ENCODE measurements at places on chromosomes 3 and 15.

DNA sequence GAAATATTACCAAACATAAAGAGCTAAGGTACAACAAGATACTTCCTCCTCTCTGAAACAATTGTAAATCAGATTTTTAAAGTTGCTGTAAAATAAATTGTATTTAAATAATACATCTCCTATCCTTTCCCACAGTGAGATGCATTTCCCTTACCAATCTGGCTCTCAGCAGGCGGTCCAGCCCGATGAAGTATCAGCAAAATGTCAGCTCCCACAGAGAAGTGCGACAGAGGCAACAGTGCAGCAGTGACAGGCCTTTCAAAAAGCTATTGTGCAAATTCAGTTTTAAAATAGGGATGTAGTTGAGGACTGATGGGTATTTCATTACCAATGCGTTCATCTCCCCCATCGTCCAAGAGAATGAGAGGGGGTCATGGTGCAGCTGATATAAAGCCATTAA is 733.2 kb upstream of the GOLIM4 start:
- DNase-seq = no peak

- DNase-seq = peak; percentile 37
These were observed 26.3 kb upstream of the MNS1 start for GRCh38 chr15:56491110-56491722.

DNA sequence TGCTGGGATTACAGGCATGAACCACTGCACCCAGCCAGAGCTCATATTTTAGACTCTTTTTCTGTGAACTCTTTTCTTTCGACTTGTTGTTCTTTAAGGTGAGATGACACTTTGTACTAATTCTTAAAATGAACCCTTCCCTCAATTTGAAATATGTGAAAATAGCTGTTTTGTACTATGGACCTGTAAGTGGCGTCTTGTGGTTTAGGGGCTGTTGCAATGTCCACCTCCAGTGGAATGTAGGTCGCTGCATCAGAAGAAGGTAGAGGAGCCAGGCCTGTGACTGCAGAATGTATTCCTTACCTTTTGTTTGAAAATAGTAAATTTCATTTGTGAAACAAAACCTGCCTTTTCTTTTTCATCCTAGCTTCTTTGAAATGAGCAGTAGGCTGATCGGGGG is 38.9 kb downstream of the FNDC3B start:
- DNase-seq = no peak

- no peak for DNase-seq
These were observed 149.8 kb downstream of the SERPINI1 start for GRCh38 chr3:167885277-167885676.

- DNase-seq = no peak
These were observed 889.8 kb upstream of the NR2F2 start for GRCh38 chr15:95440712-95441111.

DNA sequence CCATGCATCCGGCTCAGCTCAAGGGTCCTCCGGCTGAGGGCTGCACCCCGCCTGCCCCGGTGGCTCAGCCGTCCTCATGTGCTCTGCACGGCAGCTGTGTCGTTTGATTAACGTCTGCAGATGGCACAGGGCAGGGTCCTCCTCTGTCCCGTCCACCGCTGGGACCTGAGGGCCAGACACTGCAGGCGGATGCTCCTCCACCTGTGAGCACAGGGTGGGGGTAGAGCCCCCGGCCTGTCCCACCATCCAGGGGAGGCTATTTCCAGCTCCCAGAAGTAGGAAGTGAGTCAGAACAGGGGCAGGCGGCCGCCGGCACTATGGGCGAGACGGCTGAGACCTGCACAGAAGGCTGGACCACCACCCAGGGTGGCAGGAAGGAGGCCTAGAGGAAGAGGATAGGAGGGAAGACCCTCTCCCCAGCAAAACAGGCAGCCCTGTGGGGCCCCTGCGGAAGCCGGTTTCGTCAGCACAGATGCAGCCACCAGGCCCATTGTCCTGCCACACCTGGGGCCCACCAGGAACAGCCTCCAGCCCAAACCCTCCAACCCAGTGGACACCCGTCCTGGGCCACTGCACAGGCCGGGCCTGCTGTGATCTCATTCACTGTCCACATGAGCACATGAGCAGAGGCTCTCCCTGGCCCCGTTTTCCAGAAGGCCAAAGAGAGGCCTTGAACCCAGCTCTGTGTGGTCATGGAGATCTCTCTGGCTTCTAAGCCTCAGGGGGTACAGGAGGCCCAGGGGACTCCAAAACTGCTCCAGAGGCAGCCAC is 12.6 kb upstream of the PLXND1 start:
- DNase-seq = no peak

DNA sequence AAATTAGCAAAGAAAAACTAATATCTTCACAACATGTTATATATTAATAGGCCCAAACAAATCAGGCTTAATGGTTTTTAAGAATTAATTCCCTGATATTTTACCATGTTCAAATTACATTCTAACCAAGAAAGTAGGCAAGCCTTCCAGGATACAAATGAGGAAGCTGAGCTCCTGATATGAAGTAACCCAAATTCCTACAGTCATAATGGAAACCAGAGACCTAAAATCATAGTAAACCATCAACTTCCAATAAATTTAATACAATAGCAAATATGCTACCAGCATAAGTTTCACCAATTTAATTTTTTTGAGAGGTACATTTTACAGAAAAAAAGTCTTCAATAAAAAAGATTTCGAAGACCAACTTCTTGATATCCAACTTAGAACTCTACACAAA is 3.8 kb downstream of the DCBLD2 start:
- DNase-seq = no peak

DNA sequence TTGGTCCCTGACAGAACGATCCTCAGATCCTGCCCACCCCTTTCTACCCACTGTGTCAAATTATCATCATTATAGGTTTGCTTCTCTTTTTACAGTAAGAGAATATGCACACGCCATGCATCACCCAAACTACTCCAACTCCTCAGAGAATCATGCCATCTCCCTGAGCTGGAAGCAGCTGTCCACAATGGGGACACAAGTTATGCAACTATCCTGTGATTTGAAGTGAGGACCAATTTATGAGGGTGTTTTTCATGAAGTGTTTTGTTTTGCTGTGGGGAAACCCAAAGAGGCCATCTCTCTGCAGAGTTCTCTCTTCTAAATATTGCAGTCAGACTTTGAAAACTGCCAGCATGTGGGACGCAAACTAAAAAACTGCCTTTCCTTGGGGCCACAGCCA is 35.8 kb upstream of the TNFSF10 start:
- DNase-seq = no peak
